ENCODE measurements at places on chromosomes 7 and 10. TPM values are rescaled to one million over a fixed set of nuclear protein-coding genes. Genes with fewer than 3 reads are reported as not detected.

The UNCX gene
- not detected for total RNA-seq

The CDHR3 gene
- total RNA-seq = 1.2 TPM

The ADAMTS14 gene
- 3.6 TPM for total RNA-seq

The PLAC9 gene
- 2.6 TPM for total RNA-seq

The NPFFR1 gene
- total RNA-seq = not detected

The SMIM30 gene
- total RNA-seq = 60.3 TPM

The INMT gene
- total RNA-seq = 0.30 TPM

The LAMB1 gene
- 432 TPM for total RNA-seq

The PRLHR gene
- total RNA-seq = not detected

The ACTL6B gene
- not detected for total RNA-seq

The SPDYE2 gene
- total RNA-seq = not detected

The NOLC1 gene
- total RNA-seq = 19.6 TPM
